Bladder microvascular endothelial cell (primary cell): ENCODE measurements at places on chromosomes 7 and 10. TPM values are rescaled to one million over a fixed set of nuclear protein-coding genes. Genes with fewer than 3 reads are reported as not detected.

The ATP6V0A4 gene
- 0.06 TPM in 1 of 2 replicates, not detected in the other for total RNA-seq

The TMEM178B gene
- total RNA-seq = 0.06 and 0.16 TPM in 2 replicates

The BLNK gene
- total RNA-seq = not detected in 2 replicates

The LIPJ gene
- under 0.01 TPM in 1 of 2 replicates, not detected in the other for total RNA-seq

The ASB10 gene
- total RNA-seq = not detected in 2 replicates

The CCL24 gene
- total RNA-seq = not detected in 2 replicates

The SLC37A3 gene
- total RNA-seq = 29.8 and 101 TPM in 2 replicates

The HKDC1 gene
- total RNA-seq = 0.06 and 0.16 TPM in 2 replicates

The POT1 gene
- 20.2 and 52.0 TPM in 2 replicates for total RNA-seq

The AKR1B15 gene
- not detected in 2 replicates for total RNA-seq
